ENCODE measurements at places on chromosomes 16 and 17.

GRCh38 chr17:66300956-66301355 lies 1.5 kb upstream of the PRKCA start:
- DNase-seq = no peak

- DNase-seq = no peak
These were observed 131.5 kb upstream of the RCVRN start for GRCh38 chr17:10036511-10037061.

DNA sequence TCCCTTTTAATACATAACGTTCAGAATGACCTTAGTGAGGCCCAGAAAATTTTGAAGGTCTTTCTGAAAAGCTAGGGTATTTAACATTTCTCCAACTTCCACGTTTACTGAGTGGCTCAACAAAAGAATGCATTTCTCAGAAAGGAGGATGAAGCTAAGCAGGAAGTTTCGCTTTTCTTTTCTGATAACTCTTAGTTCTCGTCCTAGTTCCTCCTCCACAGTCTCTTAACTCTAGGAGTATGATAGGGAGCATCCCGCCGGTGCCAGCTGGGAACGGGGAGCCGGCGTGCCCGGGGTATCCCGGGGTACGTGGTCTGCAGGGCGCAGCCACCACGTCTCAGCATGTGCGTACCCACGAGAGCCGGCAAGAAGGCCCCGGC lies 363 bp downstream of the KARS1 start:
- DNase-seq = no peak

DNA sequence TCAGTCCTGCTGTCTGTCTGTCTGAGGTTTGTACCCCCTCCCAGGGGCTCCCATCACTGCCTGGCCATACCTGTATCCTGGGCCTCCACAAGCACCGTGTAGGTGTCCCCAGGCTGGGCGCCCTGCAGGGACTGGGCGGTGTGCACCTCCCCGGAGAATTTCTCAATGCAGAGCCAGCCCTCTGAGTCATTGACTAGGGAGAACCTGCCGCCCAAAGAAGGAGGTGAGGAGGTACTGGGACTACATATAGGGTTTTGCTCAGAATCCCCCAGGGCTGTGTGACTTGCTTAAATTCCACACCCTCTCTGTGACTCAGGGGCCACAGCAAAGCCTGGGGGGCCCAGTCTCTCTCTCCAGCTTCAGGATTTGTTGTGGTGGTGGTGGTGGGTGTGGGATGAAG lies 7.6 kb downstream of the CDH16 start:
- DNase-seq = no peak

- no peak for DNase-seq
These were observed 19.3 kb downstream of the ARHGAP23 start for GRCh38 chr17:38447502-38448085.

- no peak for DNase-seq
These were observed 1.1 kb upstream of the ZNF263 start for GRCh38 chr16:3282103-3282729.

DNA sequence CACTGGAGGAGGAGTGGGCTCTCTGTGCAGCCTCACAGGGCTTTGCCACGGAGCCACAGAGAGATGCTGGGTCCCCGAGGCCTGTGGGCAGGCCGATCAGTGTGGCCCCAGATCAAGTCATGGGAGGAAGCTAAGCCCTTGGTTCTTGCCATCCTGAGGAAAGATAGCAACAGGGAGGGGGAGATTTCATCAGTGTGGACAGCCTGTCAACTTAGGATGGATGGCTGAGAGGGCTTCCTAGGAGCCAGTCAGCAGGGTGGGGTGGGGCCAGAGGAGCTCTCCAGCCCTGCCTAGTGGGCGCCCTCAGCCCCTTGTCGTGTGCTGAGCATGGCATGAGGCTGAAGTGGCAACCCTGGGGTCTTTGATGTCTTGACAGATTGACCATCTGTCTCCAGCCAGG lies 3.9 kb downstream of the NXPH3 start:
- DNase-seq = no peak
